ENCODE measurements at places on chromosomes 1 and 21.
A peak's percentile ranks its signal among the peaks of the same experiment; 100 is the strongest.

DNA sequence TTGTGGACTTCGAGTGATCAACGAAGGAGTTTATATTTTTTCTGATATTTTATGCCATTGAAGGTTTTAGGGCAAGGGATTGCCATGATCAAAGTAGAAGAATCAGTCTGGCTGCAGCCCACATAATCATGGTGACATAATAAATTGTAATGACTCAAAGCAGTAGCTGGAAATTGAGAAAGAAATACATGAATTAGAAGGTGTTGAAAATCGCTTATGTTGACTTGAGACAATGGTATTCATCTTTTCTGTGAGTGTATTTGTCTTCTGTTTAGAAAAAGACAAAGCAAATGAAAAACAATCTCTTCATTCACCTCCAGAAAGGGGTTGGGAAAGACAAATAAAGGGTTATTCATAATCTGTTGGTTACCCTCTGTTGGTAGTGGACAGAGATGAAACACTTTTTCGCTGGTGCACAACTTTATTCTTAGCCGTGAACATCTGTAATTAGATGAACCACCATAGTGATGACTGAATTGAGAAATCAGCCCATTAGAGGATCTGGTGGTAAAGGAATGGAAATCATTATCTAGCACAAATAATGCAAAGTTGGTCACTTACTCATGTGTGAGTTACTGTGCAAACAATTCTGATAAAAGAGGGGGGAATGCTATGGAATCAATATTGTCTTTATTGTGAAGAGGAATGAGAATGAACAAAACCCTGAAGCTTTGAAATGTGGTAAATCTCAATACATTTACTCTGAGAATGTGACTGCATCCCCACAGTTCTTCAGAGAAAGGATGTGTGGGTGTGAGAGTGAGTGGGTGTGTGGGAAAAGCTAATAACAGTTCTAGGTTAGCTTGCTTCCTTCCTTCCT, 121.8 kb downstream of the NTNG1 start:
- no peak for DNase-seq

GRCh38 chr21:42190486-42190863, 28.5 kb upstream of the ABCG1 start:
- DNase-seq, result no peak

DNA sequence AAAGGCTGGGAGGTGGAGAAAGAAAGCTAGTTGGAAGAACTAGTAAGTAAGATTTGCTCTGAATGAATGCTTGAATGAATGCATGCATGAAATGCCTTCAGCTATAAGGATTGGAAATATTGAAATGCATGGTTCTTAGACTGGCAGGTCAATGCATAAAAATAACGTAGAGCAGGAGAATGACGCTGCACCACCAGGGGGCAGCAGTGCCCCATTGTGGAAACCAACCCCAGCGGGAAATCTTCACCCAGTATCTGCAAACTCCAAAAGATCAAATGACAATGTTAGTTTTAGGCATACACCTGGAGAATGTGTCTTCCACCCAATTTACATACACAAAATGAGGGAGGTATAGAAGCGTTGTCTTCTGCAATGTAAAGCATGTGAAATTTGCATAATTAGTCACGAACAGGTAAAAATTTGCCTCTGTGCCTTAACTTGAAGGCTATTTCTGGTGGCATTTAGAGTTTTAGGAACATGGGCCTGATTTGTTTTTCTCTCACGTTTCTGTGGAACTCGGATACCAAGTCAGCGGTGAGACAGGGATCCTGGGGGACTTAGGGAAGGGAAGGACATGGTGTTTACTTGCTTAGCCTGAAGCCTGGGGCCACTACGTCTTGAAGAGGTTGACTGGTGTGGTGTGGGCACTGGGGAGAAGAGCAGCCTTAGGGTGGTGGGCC, 78.6 kb downstream of the HHAT start:
- DNase-seq, result peak; percentile 46

- no peak for DNase-seq
These were observed 20.6 kb upstream of the USP24 start for GRCh38 chr1:55235722-55236121.

DNA sequence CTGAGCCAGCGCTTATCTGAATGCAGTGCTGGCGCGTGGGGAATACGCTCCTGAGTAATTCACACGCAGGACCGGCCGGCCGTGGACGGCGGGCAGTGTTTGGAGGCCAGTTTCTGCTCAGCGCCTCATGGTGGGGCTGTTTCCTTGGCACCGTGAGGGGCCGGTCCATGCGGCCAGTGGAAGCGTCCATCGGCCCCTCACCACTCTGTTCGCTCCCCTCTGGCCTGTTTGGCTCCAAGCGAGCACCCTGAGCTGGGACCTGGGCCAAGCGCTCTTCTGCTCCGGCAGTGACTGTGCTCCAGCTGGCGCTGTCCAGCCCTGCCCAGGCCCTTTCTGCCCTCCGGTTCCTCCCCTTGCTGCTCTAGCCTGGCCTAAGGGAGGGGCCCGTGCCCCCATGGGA, 16.3 kb upstream of the PLCH2 start:
- DNase-seq, result no peak

- no peak for DNase-seq
These were observed 15.8 kb downstream of the CTSS start for GRCh38 chr1:150749720-150750311.

GRCh38 chr1:237293804-237294203, 251.8 kb downstream of the RYR2 start:
- no peak for DNase-seq

DNA sequence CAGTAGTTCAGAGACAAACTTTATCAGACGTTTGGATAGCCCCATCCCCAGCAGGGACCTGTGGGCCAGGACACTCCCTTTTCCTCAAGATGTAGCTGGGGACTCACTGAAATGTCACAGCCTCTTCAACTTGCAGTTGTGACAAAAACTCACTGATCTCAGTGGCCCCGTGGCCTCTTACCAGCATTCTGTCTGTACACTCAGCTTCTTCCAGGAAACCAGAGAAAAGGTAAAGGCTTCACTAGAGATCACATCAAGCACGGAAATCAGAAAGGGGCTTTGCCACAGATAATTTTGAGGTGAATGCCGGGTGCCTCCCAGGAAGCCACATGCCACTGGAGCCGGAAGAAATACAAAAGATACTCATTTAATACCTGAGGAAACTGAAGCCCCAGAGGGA, 122.2 kb downstream of the CCDC185 start:
- peak; percentile 17 for DNase-seq

DNA sequence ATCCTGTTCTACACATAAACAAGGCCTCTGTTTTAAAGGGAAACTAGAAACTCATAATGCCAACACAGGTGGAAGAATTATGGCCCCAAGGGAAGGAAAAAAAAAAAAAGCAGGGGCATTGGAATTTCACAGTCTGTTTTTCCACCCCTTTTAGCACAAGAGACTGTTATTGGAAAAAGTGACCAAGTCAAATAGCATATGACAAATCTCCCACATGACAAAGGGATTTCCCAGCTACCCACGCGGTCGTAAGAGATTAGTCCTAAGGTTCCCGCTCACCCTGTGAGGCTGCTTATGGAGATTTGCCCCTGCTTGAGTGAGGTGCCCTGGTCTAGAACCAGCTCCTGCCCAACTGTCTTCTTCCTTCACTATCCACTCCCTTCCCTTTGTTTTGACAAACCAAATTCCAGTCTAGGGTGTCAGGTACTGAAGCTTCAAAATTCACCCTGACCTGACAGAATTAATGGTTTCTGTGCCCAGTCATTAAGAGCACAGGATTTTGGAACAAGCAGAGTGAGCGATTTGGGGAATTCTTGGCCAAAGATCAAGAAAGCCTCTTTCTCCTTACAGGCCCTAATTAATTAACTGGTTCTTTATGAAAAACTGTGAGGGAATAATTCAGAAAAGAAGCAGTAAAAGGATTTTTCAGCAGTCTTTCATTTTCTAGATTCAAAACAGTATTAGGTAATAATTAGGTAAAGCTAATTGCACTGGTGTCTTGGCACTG, 107.3 kb downstream of the NMNAT2 start:
- DNase-seq, result no peak

- no peak for DNase-seq
These were observed 32.6 kb downstream of the CTBS start for GRCh38 chr1:84541679-84542078.

- no peak for DNase-seq
These were observed 308.3 kb upstream of the AJAP1 start for GRCh38 chr1:4346131-4346530.

GRCh38 chr1:235136111-235136510, 7.5 kb upstream of the TOMM20 start:
- DNase-seq, result no peak

GRCh38 chr1:906600-907420, 16.9 kb upstream of the SAMD11 start:
- DNase-seq, result no peak

DNA sequence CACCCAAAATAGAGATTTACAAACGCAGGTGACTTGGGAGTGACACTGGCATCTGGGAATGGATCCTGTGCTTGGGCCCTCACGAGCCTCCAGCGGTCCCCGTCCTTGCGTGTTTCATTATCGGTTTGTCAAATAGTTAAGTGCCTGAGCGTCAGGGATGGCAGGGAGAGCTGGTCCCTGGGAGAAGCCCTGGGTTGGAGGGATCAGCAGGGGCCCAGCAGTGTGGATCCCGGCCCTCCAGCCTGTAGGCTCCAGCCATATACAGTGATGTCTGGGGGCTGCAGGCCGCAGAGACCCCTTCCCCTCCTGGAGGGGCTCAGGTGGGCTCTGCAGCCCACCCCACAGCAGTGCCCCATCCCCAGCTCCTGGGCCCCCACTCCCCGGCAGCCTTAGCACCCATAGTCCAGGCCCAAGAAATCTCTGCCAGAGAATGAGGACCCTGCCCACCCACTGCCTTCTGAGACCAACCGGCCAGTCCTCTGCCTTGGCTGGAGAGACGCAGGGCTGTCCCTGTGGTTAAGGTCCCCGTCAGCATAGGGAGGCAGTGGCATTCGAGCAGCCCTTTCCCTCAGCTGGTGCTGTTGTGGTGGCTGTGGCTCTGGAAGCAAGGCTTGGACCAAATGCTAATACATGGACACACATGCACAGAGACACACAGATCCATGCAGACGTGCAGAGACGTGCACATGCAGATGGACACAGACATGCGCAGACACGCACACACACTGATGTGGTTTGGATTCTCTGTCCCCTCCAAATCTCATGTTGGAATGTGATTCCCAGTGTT, 2.4 kb upstream of the SLC19A1 start:
- no peak for DNase-seq

DNA sequence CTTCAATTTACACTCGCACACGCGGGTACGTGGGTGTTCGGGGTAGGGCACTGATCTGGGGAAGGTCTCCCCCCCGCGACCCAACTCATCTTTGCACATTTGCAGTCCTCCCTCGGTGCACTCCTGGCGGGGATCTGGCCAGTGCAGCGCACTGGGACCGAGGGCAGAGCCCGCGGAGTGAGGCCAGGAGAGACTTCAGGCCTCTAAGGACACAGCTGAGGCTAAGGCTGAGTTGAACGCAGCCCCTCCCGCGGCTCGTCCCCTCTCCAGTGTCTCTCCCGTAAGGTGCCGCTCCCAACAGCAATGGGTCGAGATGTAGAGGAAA, 936 bp upstream of the NCAM2 start:
- DNase-seq, result no peak

DNA sequence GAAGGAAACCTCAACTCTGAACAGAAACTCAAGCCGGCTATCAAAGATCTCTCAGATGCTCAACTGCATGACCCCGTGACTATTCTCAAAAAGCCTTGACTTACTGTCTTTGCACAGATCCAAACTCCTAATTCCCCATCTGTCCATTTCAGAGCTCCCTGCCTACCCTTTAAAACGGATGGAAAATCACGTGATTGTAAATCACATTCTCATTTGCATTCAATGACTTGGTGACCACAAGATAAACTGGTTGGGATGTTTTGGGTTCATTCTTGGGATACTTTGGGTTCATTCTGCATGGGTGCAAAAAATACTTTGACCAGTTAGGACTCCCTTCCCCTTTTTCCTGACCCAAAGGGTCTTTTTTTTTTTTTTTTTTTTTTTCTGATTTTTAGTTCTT, 41.3 kb upstream of the RUNX1 start:
- DNase-seq, result no peak

DNA sequence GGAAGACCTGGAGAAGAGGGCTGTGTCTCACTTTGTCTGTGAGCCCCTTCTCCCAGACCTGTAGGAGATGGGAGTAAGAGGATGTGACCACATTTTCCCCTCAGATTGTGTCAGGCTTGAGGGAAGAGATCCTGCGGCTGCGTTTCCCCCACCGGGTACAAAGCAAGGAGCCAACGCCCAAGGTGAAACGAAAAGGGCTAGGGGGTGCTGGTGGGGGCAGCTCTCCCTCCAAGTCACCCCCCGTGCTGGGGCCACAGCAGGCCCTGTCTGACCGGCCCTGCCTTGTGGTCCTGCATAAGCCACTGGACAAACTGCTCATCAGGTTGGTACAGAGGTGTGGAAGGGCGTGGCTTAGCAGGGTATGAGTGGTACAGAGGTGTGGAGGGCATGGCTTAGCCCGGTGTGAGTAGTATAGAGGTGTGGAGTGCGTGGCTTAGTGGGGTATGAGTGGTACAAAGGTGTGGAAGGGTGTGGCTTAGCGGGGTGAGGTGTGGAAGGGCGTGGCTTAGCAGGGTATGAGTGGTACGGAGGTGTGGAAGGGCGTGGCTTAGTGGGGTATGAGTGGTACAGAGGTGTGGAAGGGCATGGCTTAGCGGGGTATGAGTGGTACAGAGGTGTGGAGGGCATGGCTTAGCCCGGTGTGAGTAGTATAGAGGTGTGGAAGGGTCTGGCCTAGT, 30.6 kb downstream of the HYI start:
- DNase-seq, result no peak

DNA sequence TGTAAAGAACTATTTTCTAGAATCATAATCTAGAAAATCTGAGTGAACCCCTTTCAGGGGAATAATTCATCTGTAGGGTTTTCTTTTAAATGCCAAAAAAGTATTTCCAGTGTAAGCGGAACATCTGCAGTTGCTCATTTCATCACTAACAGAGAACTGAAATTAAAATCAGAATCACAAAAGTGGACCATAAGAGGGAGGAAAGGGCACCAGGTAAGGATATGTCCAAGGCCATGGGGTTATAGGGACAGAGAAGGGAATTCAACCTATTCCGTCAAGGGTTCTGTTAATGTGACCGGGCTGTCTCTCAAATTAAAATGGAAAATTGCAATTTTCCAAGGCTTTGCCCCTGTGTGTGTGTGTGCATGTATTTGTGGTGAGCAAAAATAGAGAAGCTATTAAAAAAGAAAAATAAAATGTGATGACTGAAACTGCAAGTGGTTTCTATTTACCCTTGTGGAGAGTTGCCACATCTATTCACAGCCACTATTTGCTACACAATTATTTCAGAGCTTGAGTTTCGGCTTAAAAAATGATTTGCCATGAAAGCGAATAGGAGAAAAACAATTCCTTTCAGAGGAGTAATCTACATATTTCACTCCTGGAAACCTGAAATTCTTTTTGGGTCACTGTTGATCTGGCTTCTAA, 53.1 kb downstream of the APP start:
- no peak for DNase-seq
